Neural crest cell (in vitro differentiated cells): ENCODE measurements at places on chromosomes 13 and 19.

DNA sequence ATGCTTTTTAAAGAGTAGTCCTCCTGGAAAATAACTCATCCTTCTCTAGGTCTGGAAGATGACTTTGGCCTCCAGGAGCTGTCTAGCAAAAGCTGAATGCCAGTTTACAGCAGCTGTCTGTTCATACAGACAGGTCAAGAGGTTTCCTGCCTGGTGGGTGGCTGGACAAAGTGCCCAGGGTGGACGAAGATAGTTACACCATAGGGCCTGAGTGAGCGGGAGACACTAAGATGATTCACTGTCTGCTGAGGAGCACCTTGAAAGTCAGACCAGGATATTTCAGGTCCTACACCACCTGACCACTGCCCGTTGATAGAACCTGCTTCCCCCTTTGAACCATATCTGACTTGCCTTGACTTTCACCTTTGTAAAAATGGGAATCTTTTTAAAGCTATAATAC, 49.2 kb upstream of the RCBTB2 start:
- no peak for DNase-seq
- peaks cover 65% of the 10 kb centered on the region for H3K4me1 ChIP-seq
- no peak overlapping the region for H3K4me3 ChIP-seq
- H3K36me3 ChIP-seq = peaks cover 5% of the 10 kb centered on the region
- no peak overlapping the region for H3K27ac ChIP-seq

DNA sequence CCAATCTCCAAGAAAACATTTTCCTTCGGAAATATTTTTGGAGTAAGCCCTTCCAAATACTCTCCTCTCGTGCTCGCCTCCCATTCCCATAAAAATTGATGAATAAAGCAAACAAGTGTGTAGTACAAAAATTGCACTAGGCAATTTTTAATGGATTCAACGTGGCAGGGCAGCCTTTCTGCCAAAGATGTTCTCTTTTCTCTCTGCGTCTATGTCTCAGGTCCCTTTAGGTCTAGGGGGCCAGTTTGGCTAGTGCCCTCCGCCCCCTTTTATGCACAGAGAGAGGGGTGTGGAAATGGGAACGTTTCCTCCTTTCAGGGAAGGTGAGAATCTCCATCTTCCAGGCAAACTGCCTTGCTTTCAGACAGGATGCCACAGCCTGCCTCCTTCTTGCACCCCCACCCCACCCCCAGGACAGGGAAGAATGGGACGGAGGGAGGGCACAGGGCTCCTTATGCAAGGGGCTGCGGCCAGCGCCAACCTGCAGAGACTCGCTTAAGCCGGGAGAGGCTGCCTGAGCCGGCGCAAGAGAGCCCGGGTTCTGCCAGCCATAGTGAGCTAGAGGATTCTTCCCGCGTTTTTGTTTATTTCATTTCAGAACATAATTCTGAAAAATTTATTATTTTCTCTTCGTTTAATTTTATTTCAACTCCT, 2.7 kb upstream of the ZIC2 start:
- no peak overlapping the region for H3K27ac ChIP-seq
- peaks cover 28% of the 10 kb centered on the region for H3K4me1 ChIP-seq
- DNase-seq = no peak

DNA sequence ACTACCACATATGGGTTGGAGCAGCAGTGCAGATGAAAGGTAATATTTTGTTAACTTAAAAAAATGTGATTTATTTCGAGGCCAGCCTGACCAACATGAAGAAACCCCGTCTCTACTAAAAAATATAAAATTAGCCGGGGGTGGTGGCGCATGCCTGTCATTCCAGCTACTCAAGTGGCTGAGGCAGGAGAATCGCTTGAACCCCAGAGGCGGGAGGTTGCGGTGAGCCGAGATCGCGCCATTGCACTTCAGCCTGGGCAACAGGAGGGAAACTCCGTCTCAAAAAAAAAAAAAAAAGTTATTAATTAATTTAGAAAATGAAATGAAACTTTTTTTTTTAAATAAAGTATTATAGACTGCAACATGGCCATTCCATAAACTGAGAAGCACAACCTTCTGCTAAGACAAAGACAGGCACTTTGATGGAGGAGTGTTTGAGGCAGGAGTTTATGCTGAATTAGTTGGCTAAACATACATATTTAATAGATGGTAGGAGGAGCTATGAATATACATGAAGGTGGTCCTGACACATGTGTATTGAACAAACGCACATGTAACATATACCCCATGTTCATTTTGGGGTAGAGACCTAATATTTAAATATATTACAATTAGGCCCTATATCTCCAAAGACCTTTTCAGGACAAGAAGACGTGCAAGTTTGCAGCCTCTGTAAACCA, 1485.3 kb upstream of the MIR17HG start:
- no peak overlapping the region for H3K4me3 ChIP-seq
- DNase-seq = no peak
- H3K27ac ChIP-seq = no peak overlapping the region
- no peaks in the 10 kb centered on the region for H3K4me1 ChIP-seq
- no peaks in the 10 kb centered on the region for H3K36me3 ChIP-seq

DNA sequence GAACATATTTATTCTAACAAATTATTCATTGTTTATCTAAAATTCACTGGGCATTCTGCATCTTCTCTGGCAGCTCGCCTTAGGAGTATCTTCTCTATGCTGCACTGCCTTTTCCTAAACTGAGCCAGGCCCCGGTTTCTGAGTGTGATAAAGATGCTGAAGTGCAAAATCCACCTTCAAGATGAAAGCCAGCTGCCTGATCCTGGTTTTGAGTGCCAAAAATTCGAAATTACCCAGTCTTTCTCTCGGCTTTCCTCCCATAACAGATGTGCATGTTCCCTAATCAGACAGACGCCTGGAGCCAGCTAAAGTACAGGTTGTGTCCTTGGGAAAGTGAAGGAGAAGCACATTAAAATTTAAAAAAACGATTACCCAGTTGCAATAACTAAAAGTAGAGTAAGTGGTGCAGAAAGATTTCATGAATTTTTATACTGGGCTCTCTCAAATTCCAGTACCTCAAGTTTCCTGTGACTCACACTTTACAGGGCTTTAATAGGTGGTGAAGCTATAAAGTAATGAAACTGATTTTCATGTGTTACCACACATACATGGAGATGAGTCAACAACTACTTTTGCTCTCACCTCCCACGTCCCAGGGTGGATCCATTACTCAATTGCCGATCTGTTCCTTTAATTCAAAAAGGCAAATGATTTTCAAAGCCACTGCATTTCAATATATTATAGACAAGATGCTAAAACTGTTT, 65.0 kb upstream of the GTF2F2 start:
- DNase-seq = no peak
- no peaks in the 10 kb centered on the region for H3K36me3 ChIP-seq
- H3K27me3 ChIP-seq = peaks cover 5% of the 10 kb centered on the region
- H3K4me1 ChIP-seq = no peaks in the 10 kb centered on the region
- no peak overlapping the region for H3K27ac ChIP-seq

- no peak overlapping the region for H3K4me3 ChIP-seq
- H3K36me3 ChIP-seq = no peaks in the 10 kb centered on the region
- peak; percentile 73 for DNase-seq
- H3K27ac ChIP-seq = no peak overlapping the region
- H3K27me3 ChIP-seq = peaks cover 15% of the 10 kb centered on the region
These were observed 64.3 kb downstream of the CACNA1A start for GRCh38 chr19:13441810-13442512.

GRCh38 chr19:41811036-41811435, 14.6 kb downstream of the CEACAM3 start:
- H3K27me3 ChIP-seq = peaks cover 48% of the 10 kb centered on the region
- no peak for DNase-seq

GRCh38 chr13:57946361-57946760, 314.8 kb downstream of the PCDH17 start:
- H3K4me1 ChIP-seq = no peaks in the 10 kb centered on the region
- DNase-seq = no peak
- H3K27ac ChIP-seq = no peak overlapping the region
- H3K36me3 ChIP-seq = no peaks in the 10 kb centered on the region

DNA sequence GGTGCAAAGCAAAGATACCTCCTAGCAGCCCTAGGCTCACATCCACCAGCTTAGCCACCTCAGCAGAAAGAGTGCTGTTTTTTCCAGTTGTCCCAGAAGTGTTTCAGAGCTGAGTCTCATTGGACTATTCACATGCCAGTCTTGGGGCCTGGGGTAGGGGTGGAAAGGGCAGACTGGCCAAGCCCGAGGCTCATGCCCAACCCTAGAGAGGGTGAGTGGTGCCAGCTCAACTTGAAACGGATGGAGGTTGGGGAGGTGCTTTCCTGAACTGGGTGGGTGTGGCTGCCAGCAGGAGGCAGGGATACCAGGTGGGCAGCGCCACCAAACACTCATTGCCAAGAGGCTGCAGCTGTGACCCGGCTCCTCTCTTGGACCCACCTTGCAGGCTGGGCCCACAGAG, 116.9 kb downstream of the DPF1 start:
- peak overlapping the region; percentile 19 for H3K27ac ChIP-seq
- no peak for DNase-seq
- no peaks in the 10 kb centered on the region for H3K4me1 ChIP-seq
- H3K27me3 ChIP-seq = no peaks in the 10 kb centered on the region
